ENCODE measurements at places on chromosomes 11 and 22. TPM values are rescaled to one million over a fixed set of nuclear protein-coding genes. Genes with fewer than 3 reads are reported as not detected.

- no peak for DNase-seq
Measured at GRCh38 chr11:64762277-64762673, 2.5 kb upstream of the PYGM start.

- H3K4me1 ChIP-seq, result peaks cover 48% of the 10 kb centered on the region
- peak; percentile 30 for DNase-seq
- no peaks in the 10 kb centered on the region for H3K27me3 ChIP-seq
- no peak overlapping the region for H3K4me3 ChIP-seq
Measured at GRCh38 chr22:44362249-44363012, 49.7 kb upstream of the SHISAL1 start.

- no peaks in the 10 kb centered on the region for H3K27me3 ChIP-seq
- no peaks in the 10 kb centered on the region for H3K36me3 ChIP-seq
- H3K4me3 ChIP-seq, result no peak overlapping the region
- H3K27ac ChIP-seq, result no peak overlapping the region
- no peaks in the 10 kb centered on the region for H3K4me1 ChIP-seq
Measured at GRCh38 chr11:58485961-58486360, 21.9 kb downstream of the OR5B21 start.

DNA sequence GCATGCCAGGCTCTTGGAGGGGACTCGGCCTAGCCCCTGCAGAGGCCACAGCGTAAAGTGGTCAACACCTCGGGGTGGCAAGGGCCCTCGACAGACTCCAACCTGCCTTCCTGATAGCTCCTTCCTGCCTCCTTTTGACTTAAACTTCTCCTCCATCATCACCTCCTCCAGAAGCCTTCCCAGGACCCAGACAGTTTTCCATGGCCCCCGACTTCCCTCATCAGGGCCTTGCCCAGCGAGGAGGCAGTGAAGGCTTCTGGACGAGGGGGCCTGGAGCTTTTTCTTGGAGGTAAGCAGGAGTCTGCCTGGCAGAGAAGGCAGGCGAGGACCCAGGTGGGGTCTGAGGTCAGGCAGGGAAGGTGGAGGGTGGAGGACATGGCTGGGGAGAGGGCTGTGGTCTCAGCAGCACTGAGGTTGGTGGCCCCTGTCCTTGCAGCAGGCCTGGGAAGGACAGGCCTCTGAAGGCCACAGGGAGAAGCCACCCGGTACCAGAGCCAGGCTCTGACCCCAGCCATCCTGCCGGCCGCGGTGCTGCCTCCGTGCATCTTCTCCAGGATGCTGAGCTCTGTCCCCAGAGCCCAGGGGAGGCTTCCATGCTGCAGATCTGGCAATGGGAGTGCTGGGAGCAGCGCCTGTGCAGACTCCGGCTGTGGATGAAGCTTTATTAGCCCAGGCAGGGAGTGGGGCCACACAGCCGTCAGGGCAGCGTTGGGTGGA lies 81.4 kb downstream of the WNT7B start:
- no peaks in the 10 kb centered on the region for H3K36me3 ChIP-seq
- DNase-seq, result no peak
- H3K4me3 ChIP-seq, result no peak overlapping the region

The GRM5 gene
- not detected for total RNA-seq

The TRPC6 gene
- not detected for total RNA-seq

Data from PC-3 (cell line).